ENCODE measurements at places on chromosomes 12 and 14.

- no peak for DNase-seq
These were observed 24.3 kb upstream of the RPLP0 start for GRCh38 chr12:120225200-120225558.

- no peak for DNase-seq
These were observed 52.8 kb downstream of the SLCO1B1 start for GRCh38 chr12:21183721-21184275.

- DNase-seq, result no peak
These were observed 41.2 kb upstream of the FKBP4 start for GRCh38 chr12:2753536-2753935.

DNA sequence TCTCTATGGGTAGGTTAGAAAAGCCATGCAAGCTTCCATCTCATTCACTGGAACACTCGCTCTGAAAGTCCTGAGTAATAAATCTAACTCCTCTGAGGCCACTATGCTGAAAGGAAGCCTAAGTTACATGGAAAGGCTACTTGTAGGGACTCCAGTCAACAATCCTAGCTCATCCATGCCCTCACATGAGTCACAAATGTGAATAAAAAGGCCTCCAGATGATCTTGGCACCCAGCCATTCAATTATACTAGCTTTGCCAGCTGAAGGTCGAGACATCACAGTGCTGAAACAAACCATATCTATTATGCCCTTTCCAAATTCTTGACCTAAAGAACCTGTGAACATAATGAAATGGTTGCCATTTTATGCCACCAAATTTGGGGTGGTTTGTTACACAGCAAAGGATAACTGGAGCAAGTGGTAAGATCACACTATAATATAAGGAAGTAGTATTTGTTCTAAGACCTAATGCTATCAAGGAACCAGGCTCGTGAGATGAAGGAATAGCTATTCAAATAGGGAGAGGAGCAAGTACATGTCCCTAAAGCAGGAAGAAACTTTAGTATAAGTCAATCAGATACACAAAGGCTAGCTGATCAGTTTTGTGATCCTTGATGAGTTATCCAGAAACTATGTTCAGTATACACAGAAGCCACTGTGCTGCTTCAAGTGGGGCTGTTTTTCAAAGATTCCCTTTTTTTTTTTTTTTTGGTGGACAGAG is 142.1 kb downstream of the MED13L start:
- DNase-seq, result peak; percentile 71

GRCh38 chr12:131568336-131568735 is 142.6 kb upstream of the SFSWAP start:
- no peak for DNase-seq

DNA sequence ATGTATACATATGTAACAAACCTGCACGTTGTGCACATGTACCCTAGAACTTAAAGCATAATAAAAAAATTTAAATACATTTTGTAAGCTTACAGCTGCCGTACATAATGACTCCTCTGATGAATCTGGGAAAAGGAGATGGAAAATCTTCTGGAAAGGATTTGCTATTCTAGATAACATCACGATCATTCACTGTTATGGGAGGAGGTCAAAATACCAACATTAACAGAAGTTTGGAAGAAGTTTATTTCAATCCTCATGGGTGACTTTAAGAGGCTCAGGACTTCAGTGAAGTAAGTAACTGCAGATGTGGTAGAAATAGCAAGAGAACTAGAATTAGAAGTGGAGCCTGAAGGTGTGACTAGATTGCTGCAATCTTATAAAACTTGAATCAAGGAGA is 172.2 kb downstream of the SLC16A7 start:
- DNase-seq, result no peak

DNA sequence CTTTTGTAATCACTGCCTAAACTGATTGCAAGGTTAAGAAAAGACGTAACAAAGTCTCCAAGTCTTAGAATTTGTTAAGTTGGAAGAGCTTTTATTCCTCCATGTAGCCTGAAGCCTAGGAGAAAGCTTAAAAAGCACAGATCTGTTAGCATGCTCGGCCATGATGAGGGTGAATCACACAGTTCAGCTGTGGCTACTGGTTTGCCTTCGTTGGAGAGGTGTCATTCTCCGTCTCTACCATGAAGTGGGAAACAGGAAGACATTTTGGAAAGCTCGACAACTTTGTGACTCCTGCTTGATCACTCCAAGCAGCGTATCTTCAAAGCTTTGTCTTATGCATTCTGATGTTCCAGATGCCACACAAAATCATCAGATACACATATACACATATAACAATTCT is 27.1 kb downstream of the DCP1B start:
- DNase-seq, result no peak
